ENCODE measurements at places on chromosomes 4 and X.

GRCh38 chrX:48606091-48606490 lies 8.8 kb downstream of the WDR13 start:
- no peak for DNase-seq

DNA sequence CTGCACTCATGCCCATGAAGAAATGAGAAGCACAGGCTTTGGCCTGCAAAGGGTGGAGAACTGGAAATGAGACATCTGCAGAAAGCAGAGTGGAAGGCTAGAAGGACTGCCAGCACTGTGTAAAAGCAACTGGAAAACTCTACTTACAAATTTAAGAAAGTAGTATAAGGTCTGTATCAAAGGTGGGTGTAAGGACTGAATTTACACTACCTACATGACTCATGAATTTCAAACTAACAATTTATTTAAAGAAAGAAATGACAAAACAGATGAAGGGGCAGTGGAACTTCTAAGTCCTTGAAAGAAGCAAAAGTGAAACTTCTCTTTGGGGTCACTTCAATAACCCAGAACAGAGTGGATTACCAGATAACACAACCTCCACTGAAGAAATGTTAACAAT lies 71.2 kb downstream of the SLC10A7 start:
- no peak for DNase-seq

DNA sequence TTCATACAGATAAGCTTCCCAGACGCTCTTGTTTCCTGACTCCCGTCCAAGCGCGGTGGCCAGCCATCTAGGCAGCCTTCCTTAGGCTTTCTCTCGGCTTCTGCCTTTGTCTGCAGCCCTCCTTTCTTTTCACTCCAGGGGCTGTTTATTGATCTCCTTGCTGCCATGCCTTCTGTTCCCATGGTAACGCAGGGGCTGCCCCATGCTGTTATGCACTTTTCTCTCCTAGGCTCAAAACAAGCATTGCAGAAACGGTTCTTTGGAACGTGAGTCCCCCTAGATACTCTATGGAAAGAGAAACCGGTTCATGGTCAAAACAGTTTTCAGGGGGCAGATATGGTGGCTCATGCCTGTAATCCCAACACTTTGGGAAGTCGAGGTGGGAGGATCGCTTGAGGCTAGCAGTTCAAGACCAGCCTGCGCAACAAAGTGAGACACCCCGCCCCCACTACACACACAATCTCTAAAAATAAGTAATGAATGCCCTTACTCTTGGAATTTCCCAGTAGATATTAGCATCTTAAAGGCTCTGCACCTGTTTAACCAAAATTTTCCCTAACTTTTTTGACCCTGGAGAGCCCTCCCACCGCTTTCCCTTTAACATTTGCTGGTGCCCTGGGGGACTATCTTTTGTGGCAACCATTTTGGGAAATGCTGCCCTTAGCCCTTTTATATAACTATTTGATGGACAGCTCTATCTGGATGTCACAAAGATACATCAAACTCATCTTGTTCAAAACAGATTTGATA lies 53.9 kb upstream of the ZNF157 start:
- DNase-seq, result no peak

- no peak for DNase-seq
These were observed 184.0 kb upstream of the GALNTL6 start for GRCh38 chr4:171629182-171629581.

GRCh38 chr4:10703766-10704429 lies 19.3 kb upstream of the CLNK start:
- no peak for DNase-seq

DNA sequence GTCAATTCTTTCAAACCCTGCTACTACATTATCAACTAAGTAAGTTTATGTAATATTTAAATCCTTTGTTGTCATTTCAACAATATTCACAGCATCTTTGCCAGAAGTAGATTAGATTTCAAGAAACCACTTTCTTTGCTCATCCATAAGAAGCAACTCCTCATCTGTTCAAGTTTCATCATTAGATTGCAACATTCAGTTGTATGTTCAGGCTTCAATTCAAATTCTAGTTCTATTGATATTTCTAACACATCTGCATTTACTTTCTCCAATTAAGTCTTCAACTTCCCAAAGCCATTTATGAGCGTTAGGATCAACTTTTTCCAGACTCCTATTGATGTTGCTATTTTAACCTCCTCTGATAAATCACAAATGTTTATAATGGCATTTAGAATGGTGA lies 66.1 kb downstream of the BMP3 start:
- DNase-seq, result no peak

DNA sequence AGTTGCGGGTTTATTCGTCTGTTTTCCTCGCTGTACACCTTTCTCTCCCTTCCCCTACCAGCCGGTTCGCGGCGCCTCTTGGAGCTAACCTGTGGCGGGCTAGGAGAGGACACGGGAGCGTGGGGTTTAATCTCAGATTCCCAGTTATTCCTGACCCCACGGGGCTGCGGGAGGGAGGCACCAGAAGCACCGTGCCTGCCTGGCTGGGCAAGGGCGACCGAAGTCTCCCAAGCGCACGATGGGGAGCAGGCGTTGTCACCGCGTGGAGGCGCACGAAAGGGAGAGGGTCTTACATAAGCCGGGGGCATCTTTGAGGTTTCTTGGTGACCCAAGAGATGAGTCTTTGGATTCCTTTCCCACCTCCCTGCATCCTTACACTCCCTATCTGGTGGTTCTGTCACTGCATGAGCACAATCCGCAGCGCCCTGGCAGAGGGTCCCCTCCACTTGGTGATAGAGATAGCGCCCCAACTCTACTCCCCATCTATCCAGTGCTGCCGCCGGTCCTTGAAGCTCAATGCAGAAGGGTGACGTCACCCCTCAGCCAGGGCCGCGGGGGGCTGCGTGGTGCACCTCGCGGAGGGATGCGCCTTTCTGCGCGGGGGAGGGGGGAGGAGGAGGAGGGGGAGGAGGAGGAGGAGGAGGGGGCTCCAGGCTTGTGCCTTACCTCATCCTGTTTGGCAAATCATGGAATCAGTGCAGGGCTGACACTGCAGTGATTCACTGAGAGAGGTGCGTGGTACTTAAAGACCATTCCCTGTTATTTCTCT lies 793 bp downstream of the TSPAN7 start:
- no peak for DNase-seq

GRCh38 chr4:3686753-3687152 lies 79.4 kb upstream of the ADRA2C start:
- DNase-seq, result no peak

DNA sequence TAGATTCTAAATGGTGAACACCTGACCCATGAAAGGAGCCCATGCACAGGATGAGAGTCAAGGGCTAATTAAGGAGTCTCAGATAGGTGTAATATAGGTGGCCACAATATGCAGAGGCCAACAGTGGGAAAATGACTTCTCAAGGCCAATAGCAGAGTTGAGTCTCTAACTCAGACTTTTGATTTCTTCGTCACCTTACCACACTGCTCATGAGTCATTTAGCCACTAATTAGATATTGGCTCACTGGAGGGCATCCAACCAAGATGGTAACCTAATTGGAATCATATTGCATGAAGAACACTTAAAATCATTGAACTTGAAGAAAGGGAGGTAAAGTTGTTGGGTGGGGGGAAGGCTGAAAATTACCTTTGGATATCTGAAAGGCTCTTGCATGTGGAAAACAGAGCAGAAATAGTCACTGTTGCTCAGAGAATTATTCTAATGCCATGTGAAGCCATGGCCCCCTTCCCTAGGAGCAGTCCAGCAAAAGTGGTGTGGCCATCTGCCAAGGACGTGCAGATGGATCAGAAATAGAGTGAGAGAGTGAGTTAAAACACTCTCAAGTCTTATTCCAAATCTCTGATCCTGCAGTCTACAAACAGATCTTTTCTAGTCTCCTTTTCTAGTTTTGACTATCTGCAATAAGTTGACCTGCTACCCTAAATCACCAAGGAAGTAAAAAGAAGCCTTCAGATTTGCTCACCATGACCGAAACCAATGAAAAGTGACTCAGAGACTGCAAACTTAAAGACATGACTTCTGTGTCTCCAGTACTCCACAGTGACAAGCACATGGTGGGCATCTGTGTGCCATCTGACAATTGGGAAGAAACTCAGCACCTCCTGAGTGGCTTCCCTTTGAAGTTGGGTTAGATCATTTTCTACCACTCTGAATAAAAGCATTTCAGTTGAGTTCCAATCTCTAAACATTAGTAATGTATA lies 93.9 kb upstream of the C1QTNF7 start:
- no peak for DNase-seq

GRCh38 chrX:34612036-34612435 lies 45.0 kb downstream of the TMEM47 start:
- DNase-seq, result no peak

GRCh38 chr4:72987741-72988729 lies 81.5 kb downstream of the COX18 start:
- no peak for DNase-seq

DNA sequence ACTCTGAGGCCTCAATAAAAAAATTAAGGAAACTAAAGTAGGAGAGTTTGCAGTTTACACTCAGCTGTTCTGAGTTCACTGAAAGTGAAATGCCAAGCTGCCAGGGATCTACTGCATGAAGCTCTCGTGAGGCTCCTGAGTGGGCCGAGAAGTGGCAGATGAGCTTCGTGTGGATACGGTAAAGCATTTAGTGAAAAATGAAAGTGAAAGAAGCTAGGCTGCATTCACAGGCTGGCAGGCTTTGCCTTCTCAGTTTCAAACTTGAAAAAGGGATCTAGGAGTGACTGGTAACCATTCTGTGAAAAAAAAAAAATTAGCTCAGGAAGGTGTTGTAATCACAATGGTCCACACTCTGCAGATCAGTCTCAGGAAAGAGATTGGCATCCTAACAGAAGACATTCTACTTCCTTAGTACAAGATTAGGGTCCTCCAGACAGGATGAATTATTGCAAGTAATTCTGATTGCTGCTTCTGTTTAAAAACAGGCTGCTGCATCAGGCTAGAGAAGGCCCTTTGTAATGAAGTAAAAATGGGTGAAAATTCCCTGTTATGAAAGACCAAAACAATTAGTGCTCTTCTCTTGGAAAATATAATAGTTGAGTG lies 679.9 kb downstream of the RPA4 start:
- no peak for DNase-seq

DNA sequence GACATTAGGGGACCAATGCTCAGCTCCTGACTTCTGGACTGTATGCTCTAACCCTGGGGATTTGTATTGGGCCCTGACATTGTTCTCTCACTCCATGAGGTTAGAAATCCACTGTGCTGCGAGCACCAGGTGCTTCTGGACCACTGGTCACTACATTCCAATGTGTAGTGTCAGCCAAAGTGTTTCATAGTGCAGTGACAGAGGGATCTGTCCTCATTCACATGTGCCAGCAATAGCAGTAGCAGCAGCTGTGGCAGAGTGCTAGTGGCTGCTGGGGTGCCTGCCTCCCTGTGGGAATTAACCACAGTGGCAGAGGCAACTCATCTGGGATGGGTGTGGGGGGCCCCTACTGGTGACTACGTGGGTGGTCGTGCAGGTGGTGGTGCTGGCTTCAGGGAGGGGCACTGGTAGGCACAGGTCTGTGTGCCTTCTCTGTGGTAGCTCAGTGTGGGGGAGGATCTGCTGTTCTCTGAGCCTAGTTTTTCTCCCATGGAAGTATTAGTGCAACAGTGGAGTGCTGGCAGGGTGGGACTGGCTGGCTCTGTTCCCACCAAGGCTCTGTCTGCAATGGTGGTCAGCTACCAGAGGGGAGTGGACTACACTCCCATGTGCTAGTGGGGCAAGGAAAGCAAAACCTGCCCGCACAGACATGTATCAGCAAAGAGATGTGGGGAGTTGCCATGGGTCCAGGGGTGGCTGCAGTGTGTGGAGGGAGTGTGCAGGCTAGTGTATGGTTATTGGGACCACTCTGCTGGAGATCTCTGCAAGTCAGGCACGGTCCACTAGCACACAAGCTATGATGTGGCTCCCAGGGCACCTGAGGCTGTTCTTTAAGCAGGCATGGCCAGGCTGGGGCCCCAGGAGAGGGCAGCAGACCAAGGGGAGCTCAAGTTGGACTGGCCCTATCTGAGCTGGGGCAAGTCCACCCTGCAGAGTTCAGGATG lies 78.5 kb downstream of the SCLT1 start:
- no peak for DNase-seq

- no peak for DNase-seq
These were observed 17.6 kb downstream of the GIMD1 start for GRCh38 chr4:106351016-106351415.

All from cortex of kidney (tissue), 1 donor.